Glomerular endothelial cell (primary cell): ENCODE measurements at places on chromosomes 16 and 17. TPM values are rescaled to one million over a fixed set of nuclear protein-coding genes. Genes with fewer than 3 reads are reported as not detected.

KRTAP29-1 gene
- not detected in 2 replicates for total RNA-seq

KRT15 gene
- total RNA-seq, result 3.4 and 11.4 TPM in 2 replicates

ALDH3A2 gene
- total RNA-seq, result 19.6 and 39.7 TPM in 2 replicates

CD300C gene
- total RNA-seq, result not detected in 2 replicates

GLYR1 gene
- 50.8 and 57.7 TPM in 2 replicates for total RNA-seq

BCL6B gene
- total RNA-seq, result 120 and 180 TPM in 2 replicates

ADAD2 gene
- total RNA-seq, result 0.06 TPM in 1 of 2 replicates, not detected in the other

LDHD gene
- 0.12 and 0.73 TPM in 2 replicates for total RNA-seq

ALOX12 gene
- total RNA-seq, result not detected in 2 replicates

C16orf96 gene
- not detected in 2 replicates for total RNA-seq

- DNase-seq, result no peak
Measured at GRCh38 chr16:75452464-75453190, 11.9 kb downstream of the TMEM170A start.

DNA sequence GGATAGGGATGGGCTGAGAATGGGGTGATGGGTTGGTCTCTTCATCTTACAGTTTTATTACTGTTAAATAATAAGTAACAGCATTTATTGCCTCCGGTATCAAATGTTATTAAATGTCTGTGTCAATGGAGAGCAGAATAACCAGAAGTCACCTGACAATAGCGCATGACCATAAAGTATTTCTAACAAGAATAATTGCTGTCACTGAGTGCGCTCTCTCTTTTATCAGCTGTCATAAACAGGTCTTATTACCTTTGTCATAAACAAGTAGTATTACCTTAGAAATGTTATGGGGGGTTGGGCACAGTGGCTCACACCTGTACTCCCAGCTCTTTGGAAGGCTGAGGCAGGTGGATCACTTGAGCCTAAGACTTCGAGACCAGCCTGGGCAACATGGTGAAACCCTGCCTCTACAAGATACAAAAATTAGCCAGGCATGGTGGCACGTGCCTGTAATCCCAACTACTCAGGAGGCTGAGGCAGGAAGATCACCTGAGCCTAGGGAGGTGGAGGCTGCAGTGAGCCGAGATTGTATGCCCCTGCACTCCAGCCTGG lies 120.6 kb downstream of the MAP2K6 start:
- no peak for DNase-seq

GRCh38 chr16:27977966-27978365 lies 85.5 kb downstream of the GSG1L start:
- no peak for DNase-seq

- DNase-seq, result no peak
Measured at GRCh38 chr17:59437791-59438281, 106.4 kb downstream of the YPEL2 start.

DNA sequence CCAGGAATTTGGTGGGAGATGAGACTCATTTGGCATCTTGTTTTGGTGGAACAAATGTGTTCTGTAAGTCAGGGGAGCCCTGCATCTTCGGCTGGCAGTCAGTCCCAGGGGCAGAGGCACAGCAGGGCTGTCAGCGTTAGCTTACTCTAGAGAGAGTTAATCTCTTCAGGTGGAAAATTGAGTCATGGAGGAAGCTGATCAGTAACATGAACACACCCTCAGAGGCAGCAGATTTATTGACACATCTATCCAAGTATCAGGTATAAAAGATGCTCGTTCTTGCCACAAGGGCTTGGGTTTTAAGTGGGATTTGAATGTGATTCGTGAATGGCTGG lies 55.2 kb downstream of the EPN2 start:
- no peak for DNase-seq

DNA sequence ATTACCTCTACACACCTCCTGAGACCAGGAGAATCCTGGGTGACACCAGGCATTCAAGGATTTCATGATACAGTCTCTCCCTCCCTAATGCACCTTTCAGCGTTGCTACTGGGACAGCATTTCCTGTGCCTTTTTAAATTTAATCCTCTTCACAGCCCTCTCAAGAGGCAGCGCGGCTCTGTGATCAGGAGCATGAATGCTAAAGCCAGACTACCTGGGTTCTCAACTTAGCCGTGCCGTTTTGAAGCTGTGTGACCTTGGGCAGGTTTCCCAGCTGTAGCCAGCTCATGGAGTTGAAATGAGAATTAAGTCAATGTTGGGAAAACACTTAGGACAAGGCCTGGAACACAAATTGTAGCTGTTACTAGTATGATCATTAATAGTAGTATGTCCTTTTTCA lies 191.8 kb downstream of the XYLT1 start:
- DNase-seq, result no peak

DNA sequence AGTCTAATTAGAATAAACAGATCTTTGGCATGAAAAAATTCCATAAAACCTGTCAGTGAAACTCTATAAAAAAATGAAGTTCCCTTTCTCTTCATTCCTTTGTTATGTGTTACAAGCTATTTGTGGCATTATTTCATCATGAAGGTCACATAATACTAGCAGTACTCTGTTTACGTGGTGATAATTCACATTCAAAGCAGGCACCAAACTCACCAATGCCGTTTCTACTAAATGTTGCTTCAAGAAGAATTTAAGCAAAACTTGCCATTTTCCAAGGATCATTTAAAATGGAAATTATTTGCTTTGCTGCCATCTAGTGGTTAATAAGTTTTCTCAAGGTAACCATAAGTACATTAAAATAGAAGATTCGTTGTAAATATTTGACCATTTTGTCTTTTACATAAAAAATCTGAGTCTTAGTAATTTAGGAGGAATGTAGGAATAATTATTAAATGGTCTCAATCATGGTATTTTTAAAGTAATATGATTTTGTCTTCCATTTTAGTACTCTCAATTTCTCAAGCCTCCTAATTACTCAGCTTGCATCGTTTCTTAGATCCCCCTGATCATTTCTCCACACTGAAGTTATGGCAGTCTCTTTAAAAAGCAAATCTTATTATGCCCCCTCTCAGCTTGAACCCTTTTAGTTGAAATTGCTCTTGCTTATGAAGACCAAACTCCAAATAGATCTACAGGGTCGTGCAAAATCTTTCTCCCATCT lies 80.8 kb downstream of the OMG start:
- peak; percentile 48 for DNase-seq

GRCh38 chr17:66583112-66583748 lies 251.7 kb upstream of the CACNG5 start:
- DNase-seq, result no peak

GRCh38 chr17:27408891-27409290 lies 47.4 kb upstream of the KSR1 start:
- no peak for DNase-seq

DNA sequence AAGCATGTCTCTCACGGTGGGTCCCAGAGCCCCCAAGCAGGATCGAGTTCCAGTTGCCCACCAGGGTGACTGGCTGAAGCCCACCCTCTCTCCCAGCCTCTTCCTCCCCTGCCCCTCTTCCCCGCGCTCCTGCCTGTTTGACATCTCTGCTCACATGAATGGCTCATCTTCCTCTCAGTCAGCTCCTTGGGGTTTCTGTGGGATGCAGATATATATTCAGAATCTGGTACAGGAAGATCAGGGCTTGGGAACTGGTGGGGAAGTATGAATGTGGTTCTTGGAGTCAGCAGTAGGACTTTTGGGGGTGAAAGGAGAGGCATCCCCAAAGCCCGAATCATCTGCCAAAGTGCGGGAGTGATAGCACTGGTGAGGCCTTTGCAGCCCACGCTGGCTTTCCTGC lies 158.9 kb upstream of the CIBAR2 start:
- DNase-seq, result no peak

GRCh38 chr16:4976079-4976478 lies 17.9 kb downstream of the SEC14L5 start:
- DNase-seq, result no peak

DNA sequence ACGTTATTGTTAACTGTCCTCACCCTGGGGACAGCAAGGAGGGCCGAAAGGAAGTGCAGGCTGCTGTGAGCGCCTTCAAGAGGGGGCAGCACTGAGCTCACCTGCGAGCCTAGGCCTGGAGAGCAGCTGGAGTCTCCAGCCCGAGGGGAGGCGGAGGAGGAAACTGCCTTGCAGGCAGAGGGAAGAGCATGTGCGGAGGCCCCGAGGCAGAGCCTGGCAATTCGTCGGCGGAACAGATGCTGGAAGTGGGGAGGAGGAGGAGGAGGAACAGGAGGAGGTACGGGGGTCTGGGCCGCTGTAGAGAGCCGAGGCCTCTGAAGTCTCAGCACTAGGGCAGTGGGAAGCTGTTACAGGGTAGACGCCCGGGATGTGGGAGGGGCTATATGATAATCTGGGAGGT lies 49.6 kb upstream of the PLCG2 start:
- DNase-seq, result no peak

DNA sequence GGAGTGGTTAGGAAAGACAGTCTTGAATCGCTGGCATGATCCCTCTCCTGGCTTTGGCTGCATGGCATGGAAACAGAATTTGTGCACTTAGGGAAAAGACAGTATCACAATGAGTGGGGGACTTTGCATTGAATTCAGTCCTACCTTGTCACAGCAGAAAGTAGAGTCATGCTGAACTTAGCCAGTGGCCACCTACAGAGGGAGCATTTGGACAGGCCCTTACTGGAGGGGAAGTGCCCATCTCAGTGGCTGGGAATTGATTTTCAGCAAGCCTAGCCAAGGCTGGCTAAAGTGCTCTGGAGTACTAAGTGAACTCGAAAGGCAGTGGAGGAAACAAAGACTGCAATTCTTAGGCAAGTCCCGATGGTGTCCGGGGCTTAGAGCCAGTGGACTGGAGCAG lies 364.3 kb upstream of the TOM1L1 start:
- DNase-seq, result no peak

DNA sequence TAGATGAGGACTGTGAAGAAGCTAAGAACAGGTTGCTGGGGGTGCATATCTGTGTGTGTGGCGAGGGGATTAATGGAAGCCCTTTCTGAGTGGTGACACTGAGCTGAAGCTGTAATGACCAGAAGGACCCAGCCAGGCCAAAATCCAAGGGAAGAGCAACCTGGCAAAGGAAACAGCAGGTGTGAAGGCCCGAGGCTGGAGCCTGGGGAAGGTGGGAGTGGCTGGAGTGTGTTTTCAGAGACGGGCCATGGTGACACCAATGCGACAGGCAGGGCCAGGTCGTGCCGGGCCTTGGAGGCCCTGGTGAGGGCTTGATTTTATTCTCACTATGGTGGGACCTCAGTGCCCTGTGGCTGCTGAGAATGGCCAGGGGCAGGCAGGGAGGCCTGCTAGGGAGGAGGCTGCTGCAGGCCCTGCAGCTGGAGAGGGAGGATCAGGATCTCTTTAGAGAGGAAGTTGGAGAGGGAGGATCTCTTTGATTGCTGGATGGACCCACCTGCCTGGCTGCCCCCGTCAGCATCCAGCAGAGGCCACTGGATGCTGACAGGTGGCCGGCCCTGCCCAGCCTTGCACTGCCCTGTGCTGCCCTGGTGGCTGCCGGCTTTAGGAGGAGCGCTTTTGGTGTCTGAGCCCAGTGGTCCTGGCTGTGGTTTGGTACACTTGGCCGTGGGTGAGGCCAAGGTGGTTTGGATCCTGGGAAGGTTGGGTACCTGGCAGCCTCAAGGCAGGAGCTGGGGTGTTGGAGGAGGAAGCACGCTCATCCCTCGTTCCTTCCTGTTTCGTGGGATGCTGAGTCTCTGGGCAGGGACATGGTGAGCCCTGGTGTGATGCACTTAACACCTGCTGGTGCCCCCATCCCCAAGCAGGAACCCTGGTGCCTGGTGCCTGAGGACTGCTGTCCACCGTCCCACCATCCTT lies 188.3 kb downstream of the SEC14L1 start:
- DNase-seq, result no peak

GRCh38 chr16:67283039-67283825 lies 3.9 kb downstream of the PLEKHG4 start:
- no peak for DNase-seq

- DNase-seq, result no peak
Measured at GRCh38 chr17:74739227-74739831, 2.3 kb downstream of the RAB37 start.

DNA sequence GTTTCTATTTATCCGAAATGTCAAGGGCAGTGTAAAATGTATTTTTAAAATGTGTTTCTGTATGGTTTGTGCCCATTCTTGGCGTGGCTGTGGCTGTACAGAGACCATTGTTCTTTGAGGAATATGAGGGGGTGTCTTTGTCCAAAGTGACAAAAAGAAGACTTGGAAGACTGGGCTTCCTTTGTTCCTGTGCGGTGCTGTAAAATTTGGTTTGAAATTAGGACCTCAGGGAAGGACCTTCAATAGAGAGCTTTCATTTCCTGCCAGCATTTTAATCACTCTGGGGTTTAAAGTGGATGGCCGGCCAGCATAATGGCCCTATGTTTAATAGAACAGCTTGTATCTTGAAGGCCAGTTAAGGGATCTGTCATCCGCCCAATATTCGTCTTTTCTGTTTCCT lies 190.1 kb upstream of the TBX2 start:
- DNase-seq, result no peak

DNA sequence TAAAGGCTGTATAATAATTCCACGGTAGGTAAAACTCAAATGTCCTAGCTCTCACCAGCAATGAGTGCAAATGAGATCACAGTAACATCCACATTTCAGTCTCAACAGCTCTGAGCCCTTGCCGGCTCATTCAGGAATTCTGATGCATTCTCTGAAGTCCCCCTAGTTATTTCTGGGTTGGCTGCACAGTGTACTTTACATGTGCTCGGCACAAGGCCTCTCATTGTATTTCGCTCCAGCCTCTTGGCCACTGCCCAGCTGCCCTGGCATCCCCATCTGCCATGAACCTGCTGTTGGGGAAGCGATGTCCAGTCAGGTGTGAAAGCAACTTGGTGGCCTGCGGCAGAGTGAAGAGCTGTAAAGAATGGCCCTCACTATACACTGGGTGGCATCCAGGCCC lies 14.3 kb downstream of the PRCD start:
- no peak for DNase-seq

DNA sequence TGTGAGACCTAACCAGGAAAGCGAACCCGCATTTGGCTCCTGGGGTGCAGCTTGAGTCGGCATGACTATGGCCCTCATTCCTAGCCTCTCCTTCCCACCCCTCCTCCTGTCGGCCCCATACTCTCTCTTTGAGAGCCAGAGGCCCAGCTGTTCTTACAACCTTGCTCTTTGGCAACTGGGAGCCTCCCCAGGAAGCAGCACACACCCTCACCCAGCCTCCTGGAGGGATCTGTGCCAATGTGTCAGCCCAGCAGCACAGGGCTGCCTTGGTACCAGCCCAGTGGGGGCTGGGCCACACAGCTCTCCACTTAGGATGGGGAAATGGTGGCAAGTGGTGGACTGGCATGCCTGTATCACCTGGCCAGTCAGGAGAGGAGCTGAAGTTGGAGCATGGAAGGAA lies 70.3 kb upstream of the LGALS9 start:
- no peak for DNase-seq

- no peak for DNase-seq
Measured at GRCh38 chr16:75921281-75921680, 195.0 kb upstream of the CPHXL start.

DNA sequence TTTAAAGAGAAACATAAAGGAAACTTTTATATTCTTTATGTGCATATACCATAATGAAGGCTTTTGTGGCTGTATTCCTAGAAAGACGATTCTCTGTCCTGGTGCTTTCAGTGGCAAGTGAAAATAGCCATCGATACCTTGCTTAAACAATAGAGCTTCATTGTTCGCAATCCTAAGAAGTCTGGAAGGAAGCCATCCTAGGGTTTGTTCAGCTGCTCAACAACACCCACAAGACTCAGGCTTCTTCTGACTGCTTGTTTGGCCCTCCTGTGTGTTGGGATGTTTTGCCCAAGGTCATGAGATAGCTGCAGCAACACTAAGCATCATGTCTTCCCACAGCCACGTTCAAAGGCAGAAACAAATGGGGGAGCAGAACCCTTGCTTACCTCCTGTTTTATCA lies 36.1 kb upstream of the COX10 start:
- DNase-seq, result no peak
